ENCODE measurements at places on chromosomes 4 and X.

GRCh38 chr4:2451821-2452785, 16.8 kb upstream of the RNF4 start:
- H3K4me3 ChIP-seq = no peak overlapping the region
- H3K36me3 ChIP-seq = no peaks in the 10 kb centered on the region

GRCh38 chr4:110064295-110064694, 134.1 kb downstream of the ELOVL6 start:
- peaks cover 9% of the 10 kb centered on the region for H3K4me1 ChIP-seq
- no peaks in the 10 kb centered on the region for H3K27me3 ChIP-seq
- H3K36me3 ChIP-seq = no peaks in the 10 kb centered on the region
- no peak overlapping the region for H3K4me3 ChIP-seq
- DNase-seq = no peak

DNA sequence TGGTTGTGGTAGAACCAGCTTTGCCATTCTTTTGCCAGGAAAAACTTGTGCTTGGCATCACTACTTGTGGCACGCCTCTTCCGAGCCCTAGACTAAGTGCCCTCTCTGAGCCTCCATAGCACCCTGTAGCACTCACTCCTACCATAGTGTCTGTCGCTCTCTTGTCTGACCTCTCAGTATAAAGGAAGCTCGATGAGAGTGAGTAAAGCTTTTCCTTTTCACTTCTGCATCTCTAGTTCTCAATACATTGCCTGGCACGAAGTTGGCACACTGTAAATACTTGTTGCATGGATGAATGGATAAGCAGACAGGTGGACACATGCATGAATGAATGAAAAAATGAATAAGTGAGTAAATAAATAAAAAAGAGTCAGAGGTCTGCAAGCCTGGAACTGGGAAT, 48.3 kb downstream of the TLR10 start:
- no peaks in the 10 kb centered on the region for H3K27me3 ChIP-seq
- no peak for DNase-seq
- no peak overlapping the region for H3K27ac ChIP-seq
- H3K4me1 ChIP-seq = peaks cover 11% of the 10 kb centered on the region
- H3K36me3 ChIP-seq = no peaks in the 10 kb centered on the region

DNA sequence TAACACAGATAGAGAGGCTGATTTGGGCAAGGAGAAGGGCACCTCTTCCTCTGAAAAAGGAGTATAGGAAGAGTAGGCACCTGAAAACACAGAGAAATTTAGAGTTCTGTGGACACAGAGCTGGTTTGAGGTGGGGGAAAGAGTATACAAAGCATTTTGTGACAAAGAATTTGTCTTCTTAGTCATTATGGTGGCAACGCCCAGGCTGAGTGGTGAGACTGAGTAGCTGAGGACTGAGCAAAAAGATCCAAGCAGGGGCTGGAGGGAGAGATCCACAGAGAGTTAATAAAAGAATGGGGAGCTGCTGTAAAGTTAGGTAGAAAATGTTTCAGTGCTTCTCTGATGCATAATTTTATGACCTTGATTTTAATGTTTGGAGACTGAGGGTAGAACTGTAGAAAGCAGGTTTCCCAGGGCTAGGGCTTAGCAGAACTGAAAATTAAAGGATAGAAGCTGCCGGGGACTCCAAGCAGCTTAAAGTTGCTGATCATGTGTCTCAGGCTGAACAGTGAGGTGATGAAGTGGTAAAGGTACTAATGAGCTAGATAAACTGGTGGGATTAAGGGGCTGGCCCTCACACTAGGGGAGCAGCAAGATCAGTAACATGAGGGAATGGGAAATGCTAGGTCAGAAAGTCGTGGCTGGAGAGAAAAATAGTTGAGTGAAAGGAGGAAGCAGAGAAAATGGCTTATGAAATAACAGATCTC, 118.9 kb downstream of the CEP44 start:
- no peak overlapping the region for H3K4me3 ChIP-seq
- no peaks in the 10 kb centered on the region for H3K27me3 ChIP-seq
- no peak for DNase-seq
- no peaks in the 10 kb centered on the region for H3K4me1 ChIP-seq
- H3K27ac ChIP-seq = no peak overlapping the region

GRCh38 chr4:73523126-73523525, 41.6 kb downstream of the AFM start:
- H3K36me3 ChIP-seq = no peaks in the 10 kb centered on the region
- no peaks in the 10 kb centered on the region for H3K4me1 ChIP-seq
- H3K4me3 ChIP-seq = no peak overlapping the region

GRCh38 chr4:39544580-39545315, 17.5 kb upstream of the UGDH start:
- no peaks in the 10 kb centered on the region for H3K36me3 ChIP-seq
- no peaks in the 10 kb centered on the region for H3K4me1 ChIP-seq
- no peaks in the 10 kb centered on the region for H3K27me3 ChIP-seq
- H3K4me3 ChIP-seq = no peak overlapping the region
- no peak overlapping the region for H3K27ac ChIP-seq

GRCh38 chrX:101685923-101686322, 26.3 kb upstream of the ARMCX2 start:
- no peaks in the 10 kb centered on the region for H3K36me3 ChIP-seq
- no peak overlapping the region for H3K4me3 ChIP-seq
- H3K27ac ChIP-seq = no peak overlapping the region
- H3K4me1 ChIP-seq = no peaks in the 10 kb centered on the region

DNA sequence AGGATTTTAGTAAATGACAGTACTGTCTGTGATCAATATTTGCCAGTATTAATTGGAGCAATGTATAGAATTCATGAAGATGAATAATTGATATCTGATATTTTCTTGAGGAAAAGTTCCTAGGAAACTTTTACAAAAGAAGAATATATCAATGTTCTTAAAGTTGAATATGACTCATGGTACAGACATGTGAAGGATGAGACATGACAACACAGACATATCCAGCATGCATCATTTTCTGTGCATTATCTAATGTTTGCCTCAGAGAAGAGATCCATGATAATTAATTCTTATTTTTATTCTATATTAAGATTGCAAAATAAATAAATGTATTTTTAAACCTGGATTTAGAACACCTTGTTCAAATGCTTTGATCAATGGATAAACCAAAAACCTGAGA, 452.9 kb upstream of the EPHA5 start:
- H3K36me3 ChIP-seq = no peaks in the 10 kb centered on the region
- no peaks in the 10 kb centered on the region for H3K27me3 ChIP-seq
- no peaks in the 10 kb centered on the region for H3K4me1 ChIP-seq
- no peak overlapping the region for H3K27ac ChIP-seq
- H3K4me3 ChIP-seq = no peak overlapping the region

DNA sequence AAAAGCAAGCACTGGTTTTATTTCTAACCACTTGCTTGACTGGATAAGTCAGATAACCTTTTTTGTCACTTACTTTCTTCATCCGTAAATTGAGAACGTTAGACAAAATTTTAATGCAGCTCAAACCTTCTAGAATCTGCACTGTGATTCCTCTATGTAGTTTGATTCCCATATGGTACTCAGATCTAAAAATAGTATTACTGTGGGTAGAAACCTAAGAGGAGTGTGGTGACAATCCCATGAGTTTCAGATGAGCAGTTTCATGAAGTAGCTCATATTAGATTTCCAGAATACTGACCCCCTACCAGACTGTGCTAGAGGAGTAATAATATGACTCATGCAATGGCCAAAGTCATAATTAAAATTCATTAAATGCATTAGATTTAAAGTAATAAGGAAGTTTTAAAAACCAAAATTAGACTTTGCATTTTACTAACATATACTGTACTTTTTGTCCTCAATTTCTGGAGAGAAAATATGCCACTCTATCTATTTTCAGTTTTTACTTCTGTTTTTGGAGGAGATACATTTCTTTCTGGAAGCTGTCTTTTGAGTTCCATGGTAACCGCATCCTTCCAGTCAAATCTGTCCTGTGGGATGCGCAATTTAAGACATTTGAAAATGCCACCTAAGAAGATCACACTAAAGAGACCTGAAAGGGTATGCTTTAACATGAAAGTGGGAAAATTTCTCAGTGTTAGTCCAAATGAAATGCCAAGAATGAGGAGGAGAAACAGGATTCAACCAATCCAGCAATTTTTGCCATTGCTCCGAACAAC, 64.1 kb upstream of the GPM6A start:
- no peak overlapping the region for H3K27ac ChIP-seq
- H3K27me3 ChIP-seq = no peaks in the 10 kb centered on the region
- H3K4me1 ChIP-seq = no peaks in the 10 kb centered on the region
- DNase-seq = no peak

DNA sequence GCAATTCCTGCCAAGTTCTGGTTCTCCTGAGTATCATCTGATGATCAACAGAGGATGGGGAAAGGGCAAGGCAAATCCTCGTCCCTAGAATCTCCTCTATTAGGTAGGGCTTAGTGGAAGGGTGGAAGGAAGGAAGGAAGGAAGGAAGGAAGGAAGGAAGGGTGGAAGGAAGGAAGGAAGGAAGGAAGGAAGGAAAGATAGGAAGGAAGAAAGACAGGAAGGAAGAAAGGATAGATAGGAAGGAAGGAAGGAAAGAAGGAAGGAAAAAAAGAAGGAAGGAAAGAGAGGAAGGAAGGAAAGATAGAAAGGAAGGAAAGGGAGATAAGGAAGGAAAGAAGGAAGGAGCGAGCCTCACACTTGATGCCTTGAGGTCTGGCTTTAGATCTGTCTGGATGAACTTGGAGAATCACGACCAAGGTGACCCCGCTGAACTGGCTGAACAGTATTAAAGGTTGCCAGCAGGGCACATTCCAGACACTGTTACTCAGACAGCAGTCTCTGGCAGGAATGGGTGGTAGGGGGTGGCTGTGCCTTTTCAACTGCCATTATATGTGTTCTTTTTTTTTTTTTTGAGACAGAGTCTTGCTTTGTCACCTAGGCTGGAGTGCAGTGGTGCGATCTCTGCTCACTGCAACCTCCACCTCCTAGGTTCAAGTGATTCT, 57.1 kb downstream of the MAP7D2 start:
- DNase-seq = no peak
- H3K4me1 ChIP-seq = peaks cover 4% of the 10 kb centered on the region
- no peak overlapping the region for H3K4me3 ChIP-seq
- H3K27me3 ChIP-seq = no peaks in the 10 kb centered on the region
- no peaks in the 10 kb centered on the region for H3K36me3 ChIP-seq

- H3K27me3 ChIP-seq = no peaks in the 10 kb centered on the region
- H3K27ac ChIP-seq = no peak overlapping the region
- peaks cover 32% of the 10 kb centered on the region for H3K36me3 ChIP-seq
These were observed 53.5 kb downstream of the ZNF721 start for GRCh38 chr4:445410-445809.

DNA sequence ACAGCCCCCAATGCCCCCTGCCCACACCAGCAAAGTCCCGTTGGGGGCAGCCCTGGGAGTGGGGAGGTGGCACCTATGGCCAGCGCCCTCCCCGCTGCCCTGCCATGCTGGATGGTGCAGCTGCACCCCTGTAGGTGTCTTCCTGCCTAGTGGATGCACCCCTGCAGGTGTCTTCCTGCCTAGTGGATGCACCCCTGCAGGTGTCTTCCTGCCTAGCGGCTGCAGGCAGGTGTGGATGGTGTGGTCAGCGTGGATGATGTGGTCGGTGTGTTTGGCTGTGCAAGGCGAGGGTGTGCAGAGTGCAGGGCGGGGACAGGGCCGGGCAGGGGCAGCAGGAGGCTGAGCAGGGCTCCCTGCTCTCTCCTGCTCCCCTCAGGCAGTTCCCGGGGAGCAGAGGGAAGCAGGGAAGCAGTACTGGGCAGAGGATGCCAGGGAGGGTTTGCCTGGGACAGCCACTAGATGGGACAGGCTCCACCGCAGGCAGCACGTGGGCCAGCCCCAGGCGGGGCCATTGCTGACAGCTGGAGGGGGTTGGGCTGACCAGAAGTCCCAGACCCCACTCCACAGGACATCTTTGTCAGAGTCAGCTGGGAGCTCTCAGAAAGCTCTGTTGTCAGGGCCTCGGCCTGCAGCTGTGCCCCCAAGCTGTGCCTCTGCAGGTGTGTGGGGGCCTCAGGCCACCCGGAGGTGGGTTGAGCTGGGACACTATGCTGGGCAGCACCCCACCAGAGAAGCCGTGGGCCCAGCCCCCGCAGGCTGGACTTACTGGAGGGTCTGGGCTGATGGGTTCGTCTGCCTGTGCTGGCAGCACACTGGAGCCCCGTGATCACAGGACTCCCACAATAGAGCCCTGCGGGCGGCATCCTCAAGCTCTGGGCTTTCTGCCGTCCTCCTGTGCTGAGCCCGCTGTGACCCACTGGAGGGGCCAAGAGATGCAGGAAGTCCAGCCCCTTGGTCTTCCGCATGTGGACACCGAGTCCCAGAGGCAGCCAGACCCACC, 23.7 kb downstream of the DOK7 start:
- H3K4me3 ChIP-seq = no peak overlapping the region
- peaks cover 15% of the 10 kb centered on the region for H3K4me1 ChIP-seq
- DNase-seq = no peak
- H3K36me3 ChIP-seq = no peaks in the 10 kb centered on the region
- H3K27ac ChIP-seq = no peak overlapping the region

DNA sequence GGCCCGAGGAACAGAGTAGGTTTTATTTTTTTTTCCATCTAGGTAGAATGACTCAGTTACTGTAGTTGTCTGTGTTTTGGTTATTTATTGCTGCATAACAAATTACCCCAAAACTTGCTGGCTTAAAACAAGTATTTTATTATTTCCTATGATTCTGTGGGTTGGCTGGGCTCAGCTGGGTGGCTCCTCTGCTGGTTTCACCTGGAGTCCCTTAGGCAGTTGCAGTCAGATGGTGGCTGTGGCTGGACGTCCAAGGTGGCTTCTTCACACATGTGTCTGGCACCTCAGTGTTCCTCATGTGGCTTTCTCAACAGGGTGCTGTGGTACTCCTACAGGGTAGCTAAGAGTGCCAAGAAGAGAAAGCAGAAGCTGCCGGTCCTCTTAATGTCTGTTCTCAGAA, 115.8 kb downstream of the PHEX start:
- no peak overlapping the region for H3K27ac ChIP-seq
- no peaks in the 10 kb centered on the region for H3K4me1 ChIP-seq
- DNase-seq = no peak
- H3K27me3 ChIP-seq = no peaks in the 10 kb centered on the region

- peaks cover 7% of the 10 kb centered on the region for H3K4me1 ChIP-seq
- H3K4me3 ChIP-seq = peak overlapping the region; percentile 49
- DNase-seq = no peak
- no peaks in the 10 kb centered on the region for H3K36me3 ChIP-seq
These were observed 30.0 kb downstream of the ITM2A start for GRCh38 chrX:79336869-79337815.

DNA sequence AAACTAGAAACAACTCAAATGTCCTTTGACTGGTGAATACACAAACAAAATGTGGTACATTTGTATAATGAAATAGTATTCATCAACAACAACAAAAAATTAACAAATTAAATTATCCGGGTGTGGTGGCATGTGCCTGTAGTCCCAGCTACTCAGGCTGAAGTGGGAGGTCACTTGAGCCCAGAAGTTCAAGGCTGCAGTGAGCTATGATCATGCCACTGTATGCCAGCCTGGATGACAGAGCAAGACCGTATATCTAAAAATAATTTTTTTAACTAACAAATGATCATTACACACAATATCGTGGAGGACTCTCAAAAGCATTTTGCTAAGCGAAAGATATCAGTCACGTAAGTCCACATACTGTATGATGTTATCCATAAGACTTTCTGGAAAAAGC, 71.6 kb upstream of the SORBS2 start:
- H3K27ac ChIP-seq = no peak overlapping the region
- H3K36me3 ChIP-seq = no peaks in the 10 kb centered on the region
- H3K27me3 ChIP-seq = peaks cover 3% of the 10 kb centered on the region
- DNase-seq = no peak
- H3K4me1 ChIP-seq = no peaks in the 10 kb centered on the region

Measured in CD4-positive, alpha-beta T cell (primary cell).